ENCODE measurements at places on chromosomes 13 and 19.

- DNase-seq = peak; percentile 68
These were observed 18.1 kb downstream of the ARHGEF18 start for GRCh38 chr19:7366701-7367420.

DNA sequence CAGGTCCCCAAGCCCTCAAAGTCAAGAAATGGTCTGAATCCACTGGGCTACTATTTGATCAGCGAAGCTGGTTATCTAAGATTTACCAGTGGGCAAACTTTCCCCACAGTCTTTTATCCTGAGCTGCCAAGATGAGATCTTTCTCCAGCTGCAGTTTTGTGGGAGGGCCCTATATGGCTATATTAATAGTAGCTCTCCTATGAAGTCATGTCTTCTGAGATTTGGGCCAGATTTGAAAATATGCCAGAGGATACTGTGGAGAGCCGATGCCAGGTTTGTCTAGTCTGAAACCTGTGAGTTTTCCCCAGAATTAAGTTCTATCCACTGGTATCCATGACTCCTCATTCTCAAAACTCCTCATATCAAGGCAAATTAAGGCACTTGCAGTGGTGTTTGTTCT is 173.2 kb downstream of the FLT1 start:
- no peak for DNase-seq

DNA sequence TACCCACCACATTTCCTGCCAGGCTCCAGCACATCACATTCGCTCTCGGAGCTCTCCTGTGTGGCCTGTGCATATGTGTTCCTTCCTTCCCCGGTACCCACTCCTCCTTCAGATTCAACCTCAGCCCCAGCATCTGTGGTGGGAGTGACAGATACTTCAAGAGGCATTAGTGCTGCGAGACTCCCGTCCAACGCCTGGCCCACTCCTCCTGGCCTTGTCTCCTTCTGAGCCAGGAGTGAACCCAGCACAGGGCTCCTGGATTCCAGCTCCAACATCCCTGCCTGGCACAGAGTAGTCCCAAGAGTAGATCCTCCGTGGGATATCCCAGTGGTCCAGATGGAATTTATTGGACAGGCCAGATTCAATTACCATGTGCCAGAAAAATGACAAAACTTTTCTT is 55.9 kb downstream of the SACS start:
- no peak for DNase-seq

DNA sequence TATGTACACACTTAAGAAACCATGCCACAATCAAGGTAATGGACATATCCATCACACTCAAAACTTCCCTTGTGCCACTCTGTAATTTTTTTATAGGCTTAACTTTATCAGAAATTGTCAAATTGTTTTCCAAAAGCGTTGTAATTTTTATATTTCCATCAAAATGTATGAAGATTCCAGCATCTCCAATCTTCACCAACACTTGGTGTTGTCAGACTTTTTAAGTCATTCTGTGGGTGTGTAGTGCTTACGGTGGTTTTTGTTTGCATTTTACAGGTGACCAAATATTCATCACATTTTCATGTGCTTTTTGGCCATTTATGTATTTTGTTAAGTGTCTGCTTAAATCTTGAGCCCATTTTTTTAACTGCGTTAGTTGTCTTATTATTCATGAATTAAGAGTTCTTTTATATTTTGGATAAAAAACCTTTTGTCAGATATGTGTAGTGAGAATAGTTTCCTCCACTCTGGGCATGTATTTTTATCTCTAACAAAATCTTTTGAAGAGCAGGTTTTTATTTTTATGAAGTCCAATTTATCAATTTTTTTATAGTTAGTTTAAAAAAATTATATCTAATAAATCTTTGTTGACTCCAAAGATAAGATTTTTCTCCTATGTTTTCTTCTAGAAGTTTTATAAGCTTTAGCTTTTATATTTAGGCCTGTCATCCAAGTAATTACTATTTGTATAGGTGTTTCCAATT is 4.6 kb upstream of the ZNF45 start:
- DNase-seq = no peak

GRCh38 chr19:49196527-49197240 is 39.1 kb downstream of the TRPM4 start:
- no peak for DNase-seq
